ENCODE measurements at places on chromosomes 2 and 18.

DNA sequence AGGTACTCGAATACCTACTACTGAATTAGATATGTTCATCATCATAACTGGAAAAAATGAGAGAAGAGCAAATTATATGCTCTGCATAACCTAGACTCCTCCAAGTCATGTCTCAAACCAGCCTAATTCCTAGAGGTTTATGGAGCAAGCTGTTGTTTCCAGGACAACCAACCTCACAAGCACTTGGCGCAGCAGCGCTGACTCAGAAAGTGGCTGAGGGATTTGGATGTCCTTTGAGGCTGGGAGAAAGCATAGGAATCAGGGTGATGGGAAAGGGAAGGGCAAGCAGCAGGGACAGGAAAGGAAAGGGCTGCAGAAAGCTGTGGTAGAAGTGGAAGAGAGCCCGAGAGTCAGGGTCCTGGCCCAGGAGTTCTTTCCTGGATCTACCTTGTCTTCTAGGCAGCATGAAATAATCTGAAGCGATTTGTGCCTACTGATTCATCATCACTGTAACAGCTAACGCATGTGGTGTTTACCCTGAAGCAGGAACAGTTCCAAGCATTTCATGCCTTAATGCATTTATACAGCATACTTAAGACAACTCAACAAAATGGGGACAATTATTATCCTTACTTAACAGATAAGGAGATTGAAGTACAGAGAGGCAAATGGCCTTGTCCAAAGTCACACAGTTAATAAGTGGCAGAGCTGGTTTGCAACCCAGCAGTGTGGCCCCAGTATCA lies 3.7 kb downstream of the PLEK start:
- peak; percentile 64 for DNase-seq

DNA sequence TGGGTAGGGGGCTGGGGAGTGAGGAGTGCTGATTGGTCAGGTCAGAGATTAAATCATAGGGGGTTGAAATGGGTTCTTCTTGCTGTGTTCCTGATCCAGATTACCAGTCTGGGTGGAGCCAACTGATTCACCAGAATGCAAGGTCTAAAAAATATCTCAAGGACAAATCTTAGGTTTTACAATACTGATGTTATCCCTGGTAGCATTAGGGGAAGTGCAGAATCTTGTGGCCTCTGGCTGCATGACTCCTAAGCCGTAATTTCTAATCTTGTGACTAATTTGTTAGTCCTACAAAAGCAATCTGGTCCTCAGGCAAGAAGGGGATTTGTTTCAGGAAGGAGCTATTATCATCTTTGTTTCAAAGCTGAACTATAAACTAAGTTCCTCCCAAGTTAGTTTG lies 289.2 kb upstream of the KYNU start:
- DNase-seq = no peak

DNA sequence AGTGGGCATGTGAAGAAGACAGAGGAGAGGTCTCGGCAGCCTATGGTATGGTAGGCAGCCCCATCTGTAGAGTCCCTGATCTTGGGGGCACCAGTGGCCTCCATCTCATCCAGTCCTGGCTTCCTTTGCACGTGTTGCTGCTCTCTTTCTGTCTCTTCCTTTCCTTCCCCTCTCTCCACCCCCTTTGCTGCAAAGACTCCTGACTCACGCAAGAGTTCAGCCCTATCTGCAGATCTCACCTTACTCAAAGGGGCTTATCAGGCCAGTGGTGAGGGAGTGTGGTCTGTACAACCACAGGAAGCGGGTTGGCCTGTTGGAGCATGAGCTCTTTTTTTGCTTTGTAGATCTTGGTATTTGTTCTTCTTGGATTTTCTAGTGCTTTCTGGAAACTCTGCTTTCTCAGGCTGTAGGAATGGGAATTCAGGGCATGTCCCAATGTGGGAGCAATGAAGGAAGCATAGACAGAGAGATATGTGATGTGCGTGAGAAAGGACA lies 14.6 kb upstream of the NT5DC4 start:
- DNase-seq = no peak

- DNase-seq = no peak
These were observed 40.3 kb downstream of the LHCGR start for GRCh38 chr2:48715042-48715899.

GRCh38 chr2:119377294-119377992 lies 10.7 kb downstream of the DBI start:
- DNase-seq = no peak

DNA sequence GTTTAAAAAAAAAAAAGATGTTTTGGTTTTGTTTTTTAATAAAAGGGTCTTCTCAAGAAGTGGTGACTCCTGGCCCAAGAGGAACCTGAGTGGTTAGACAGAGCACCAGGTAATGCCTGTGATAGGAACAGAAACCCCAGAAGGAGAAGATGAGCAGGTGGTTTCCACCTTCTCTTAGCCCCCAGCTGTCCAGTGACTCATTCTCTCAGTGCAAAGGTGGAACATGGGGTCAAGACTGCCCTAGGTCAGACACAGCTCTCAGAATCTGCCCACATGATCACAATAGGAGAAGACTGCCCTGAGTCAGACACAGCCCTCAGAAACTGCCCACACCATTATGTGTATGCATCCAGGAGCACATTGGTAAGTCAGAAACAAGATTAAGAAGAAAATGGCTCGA lies 61.8 kb downstream of the TBC1D8 start:
- DNase-seq = no peak

DNA sequence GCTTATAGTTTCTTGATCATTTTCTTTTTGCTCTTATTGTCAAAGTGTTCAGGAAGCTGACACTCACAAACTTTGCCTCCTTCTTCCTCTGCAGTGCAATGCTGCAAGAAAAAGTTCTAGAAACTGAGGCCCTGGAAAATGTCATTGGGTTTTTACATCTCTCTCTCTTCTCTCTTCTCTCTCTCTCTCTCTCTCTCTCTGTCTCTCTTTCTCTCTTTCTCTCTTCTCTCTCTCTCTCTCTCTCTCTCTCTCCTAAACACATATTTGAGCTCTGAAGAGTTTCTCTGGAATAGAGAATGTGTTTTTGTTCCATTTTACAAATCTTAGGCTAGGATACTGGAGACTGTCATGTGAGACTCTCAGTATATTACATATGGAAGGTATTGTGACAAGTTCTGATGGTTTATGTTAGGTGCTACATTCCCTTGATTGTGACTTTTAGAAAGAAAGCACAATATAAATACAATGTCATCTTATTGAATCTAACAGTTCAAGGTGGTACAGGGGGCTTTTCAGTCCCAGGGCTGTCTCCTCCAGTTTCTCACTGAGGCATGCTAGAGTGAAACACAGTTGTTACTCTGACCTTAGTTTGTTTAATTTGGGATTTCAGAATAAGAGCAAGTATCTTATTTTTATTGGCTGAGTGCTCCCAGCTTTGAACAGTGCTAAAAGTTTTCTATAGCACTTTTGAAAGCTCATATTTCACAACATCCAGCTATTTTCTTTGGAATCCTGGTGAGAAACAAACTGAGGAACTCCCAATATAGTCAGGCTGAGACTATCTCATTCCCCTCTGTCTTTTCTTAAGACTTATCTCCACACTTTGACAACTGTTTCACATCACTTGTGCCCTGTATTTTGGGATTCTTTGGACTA lies 41.4 kb upstream of the EHBP1 start:
- DNase-seq = no peak

GRCh38 chr2:218047536-218048225 lies 21.4 kb upstream of the RUFY4 start:
- DNase-seq = no peak

DNA sequence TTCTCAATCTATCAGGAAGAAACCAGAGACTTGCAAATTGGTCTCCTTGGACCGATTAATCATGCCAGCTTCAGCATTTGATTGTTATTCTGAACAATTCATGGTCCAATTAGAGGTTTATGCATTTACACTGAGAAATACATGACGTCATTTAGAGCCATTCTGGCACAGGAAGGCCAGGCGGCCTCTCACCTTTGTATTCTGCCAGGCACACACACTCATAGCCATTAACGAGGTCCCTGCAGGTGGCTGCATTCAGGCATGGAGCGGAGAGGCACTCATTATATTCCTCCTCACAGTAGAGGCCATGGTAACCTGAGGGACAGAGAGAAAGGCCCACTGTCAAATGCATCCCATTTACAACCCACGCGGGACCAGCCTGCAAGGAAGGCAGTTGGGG lies 146.8 kb upstream of the PID1 start:
- no peak for DNase-seq

DNA sequence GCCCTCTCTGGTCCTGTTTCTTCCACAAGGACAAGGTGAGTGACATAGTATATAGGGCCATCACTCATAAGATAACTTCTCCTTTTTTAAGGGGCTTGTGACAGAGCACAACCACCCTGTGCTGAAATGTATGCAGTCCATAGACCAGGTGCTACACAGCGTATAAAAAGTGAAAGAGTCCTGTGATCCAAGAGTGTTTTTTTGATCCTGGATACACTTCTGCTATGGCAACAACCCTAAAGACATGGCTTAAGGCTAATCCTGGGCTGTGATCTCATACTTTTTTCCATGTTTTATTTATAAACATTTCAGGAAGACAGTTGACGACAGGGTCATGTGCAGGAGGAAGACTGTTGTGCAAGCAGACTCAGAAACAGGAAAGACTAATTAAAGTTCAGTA lies 400.5 kb upstream of the TCF4 start:
- no peak for DNase-seq

GRCh38 chr18:75253784-75254183 lies 43.2 kb downstream of the TSHZ1 start:
- no peak for DNase-seq

DNA sequence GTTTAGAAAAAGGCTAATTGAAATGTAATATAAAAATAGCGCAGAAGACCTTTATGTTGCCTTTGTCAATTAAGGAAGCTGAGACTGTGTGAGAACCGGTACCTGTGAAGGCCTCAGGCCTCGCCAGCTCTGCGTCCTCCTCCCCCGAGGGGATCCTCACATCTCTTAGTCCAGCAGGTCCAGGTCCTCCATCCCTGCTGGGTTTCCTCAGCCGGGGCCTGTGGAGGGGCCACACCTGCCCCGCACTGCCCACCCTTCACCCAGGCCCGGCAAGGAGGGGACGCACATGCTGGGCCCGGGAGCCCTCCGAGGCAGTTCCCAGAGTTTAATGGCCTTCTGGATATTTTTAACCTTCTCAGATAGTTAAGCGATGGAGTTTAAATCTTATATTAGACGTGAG lies 3.5 kb downstream of the KCNG2 start:
- DNase-seq = no peak

DNA sequence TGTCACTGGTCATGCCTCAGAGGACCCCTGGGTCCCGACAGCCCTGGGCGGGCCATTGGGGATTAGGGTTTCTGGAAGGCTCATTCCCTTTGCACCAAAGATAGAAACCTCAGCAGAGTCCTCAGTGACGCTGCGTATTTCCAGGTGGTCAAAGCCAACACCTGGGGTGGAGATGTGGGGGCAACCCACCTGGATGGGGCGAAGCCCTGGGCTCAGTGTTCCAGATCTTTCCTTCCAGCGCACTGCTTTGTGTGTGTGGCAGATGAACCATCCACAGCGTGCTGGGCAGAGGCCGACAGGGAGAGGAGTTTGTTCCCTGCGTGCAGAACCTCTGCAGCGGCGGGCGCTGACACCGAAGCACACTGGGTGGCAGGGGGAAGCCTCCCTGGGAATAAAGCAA lies 143.9 kb downstream of the CTIF start:
- no peak for DNase-seq

DNA sequence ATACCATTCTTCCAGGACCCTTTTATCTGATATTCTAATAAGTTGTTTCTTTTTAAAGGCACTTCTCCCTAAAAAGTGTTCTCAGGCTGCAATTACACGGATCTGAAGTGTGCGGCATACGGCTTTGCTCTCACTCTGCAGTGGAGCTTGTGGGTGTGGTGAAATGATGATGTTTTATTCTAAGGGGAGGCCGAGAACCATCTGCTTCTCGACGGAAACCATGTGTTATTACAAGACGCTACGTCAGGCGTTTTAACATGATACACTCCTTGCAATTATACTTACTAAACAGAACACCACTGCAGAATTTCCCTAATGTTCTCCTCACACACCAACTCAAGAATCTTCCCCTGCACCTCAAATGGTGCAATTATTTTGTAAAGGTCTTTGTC lies 34.9 kb upstream of the CTDP1 start:
- DNase-seq = no peak

GRCh38 chr2:179454443-179455171 lies 190.0 kb upstream of the SESTD1 start:
- DNase-seq = no peak

- no peak for DNase-seq
These were observed 50.3 kb downstream of the DTNA start for GRCh38 chr18:34760444-34760843.

GRCh38 chr2:236168110-236169080 lies at the start of gene GBX2:
Gene GBX2 (minus strand): TSS chr2:236168386. CDS start chr2:236167971, 415 bp downstream.
- DNase-seq = no peak

- DNase-seq = no peak
These were observed 222.1 kb downstream of the MTX2 start for GRCh38 chr2:176491172-176491904.

- no peak for DNase-seq
These were observed 9.9 kb upstream of the MAP3K2 start for GRCh38 chr2:127397568-127398238.

- DNase-seq = no peak
These were observed 413.5 kb downstream of the TXNL1 start for GRCh38 chr18:56224669-56225561.

DNA sequence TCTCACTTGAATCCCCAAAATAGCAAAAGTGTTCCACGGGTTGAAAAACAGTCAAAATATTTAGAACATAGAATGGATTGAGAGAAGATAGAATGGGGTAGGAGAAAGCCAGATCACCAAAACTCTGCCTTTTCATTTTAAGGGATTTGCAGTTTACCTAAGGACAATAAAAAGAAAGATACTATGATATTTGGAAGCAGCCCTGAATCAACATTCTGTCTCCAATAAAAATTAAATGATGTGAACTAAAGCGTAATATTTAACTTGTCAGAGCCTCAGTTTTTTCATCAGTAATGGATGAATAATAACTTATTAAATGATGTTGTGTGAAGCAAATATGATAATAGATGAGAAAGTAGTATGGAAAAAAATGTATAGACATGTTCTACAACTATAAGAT lies 100.2 kb upstream of the REG3G start:
- no peak for DNase-seq
